ENCODE measurements at places on chromosomes 6 and 20.

GRCh38 chr6:100726666-100727065 lies 154.5 kb downstream of the ASCC3 start:
- DNase-seq: no peak

- DNase-seq: no peak
Measured at GRCh38 chr6:43097098-43097489, 21.0 kb downstream of the PTK7 start.

- no peak for DNase-seq
Measured at GRCh38 chr20:1424336-1424735, 31.5 kb upstream of the FKBP1A start.

DNA sequence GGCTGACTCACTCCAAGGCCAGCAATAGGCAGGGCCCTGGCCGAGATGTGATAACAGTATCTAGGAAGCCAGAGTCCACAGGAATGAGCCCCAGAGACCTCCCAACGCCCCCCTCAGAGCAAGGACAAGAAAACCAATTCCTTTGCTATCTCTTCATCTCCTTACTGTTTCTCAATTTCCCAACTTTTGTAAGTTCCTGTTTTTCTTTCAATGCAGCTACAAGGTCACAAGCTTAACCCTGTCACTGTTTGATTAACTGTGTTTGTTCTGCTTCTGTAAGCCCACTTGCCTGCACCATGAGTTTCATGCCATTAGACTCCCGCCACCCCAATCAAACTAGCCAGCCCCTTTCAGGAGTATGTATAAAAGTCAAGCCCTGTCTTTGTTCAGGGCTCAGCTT lies 3.5 kb downstream of the FKBP1C start:
- DNase-seq: no peak

- no peak for DNase-seq
Measured at GRCh38 chr20:61840779-61841455, 224.8 kb downstream of the TAF4 start.

GRCh38 chr6:155418017-155418761 lies 37.5 kb downstream of the NOX3 start:
- DNase-seq: peak; percentile 43

DNA sequence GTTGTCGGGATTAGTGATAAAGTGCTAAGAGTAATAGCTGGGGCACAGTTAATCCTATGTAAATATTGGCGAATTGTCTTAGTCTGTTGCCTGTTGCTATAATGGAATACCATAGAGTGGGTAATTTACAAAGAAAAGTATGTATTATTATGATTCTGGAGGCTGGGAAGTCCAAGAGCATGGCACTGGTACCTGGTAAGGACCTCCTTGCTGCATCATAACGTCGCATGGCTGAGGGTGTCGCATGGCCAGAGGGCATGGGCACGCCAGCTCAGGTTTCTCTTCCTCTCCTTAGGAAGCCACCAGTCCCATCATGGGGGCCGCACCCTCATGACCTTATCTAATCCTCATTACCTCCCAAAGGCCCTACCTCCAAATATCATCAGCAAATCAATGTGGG lies 29.7 kb downstream of the IRF4 start:
- DNase-seq: no peak

GRCh38 chr20:59821201-59821600 lies 112.2 kb downstream of the SYCP2 start:
- DNase-seq: no peak

DNA sequence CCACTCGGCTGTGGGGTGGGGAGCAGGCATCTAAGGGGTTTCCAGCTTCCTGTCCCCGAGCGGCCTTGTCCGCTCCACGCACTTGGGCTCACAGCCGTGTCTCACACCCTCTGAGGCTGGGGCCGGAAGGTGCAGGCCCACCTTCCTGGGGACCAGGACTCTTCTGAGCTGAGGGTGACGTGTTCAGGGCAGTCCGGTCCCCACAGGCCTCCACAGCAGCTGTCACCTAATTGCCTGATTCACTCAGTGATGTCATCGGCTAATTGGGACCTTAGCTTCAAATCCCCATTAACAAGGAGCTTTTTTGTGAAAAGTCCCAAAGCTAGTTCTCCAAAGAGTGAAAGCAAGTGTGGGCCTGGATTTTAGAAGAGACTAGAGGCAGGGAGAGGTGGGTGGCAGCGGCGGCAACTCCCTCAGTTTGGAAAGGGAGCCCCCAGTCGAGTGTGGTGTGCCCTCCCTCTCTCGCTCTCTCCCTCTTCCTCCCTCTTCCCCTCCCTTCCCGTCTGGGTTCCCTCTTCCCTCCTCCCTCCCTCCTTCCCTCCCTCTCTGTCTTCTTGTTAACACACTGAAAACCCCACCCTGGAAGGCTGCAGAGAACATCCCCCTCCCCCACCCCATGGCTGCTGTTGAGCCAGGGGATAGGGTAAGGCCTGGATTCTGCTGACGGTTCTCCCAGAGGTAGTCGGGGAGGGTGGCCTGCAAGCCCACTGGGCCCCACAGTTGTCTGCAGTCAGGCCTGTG lies 39.0 kb downstream of the MYT1 start:
- DNase-seq: no peak

GRCh38 chr6:90086517-90086916 lies 192.2 kb downstream of the GJA10 start:
- DNase-seq: no peak

DNA sequence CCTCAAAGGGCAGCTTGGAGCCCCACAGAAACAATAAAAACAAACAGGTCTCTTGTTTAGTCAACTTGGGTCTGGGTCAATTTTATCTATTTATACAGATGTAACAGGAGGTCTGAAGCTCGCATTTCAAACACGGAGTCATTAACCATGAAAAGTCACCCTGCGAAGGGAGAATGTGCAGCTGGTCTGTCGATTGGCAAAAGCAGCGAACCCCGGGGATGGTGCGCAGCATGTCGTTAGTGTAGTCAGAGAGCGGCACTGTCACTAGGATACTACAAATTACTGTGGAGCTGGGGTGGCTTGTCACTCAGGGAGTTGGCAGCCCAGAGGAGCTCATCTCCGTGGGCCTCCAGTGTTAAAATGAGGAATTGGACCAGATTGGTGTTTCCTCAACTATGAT lies 190.4 kb upstream of the ARG1 start:
- no peak for DNase-seq

- DNase-seq: no peak
Measured at GRCh38 chr6:151044465-151045441, 179.3 kb downstream of the MTHFD1L start.

DNA sequence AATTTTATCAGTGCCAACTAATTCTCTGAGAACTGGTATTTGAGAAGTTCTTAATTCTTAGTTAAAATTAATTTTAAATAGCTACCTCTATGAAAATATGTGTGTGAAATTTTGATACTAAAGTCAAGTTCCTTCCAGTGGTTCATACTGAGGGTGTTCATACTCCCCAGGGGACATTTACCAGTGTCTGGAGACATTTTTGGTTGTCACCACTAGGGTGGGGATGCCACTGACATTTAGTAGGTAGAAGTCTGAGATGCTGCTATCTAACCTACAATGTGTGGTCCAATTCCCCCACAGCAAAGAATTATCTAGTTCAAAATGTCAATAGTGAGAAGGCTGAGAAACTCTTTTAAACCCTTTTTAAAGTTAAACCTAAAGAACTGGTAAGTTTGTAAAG lies 463.8 kb downstream of the ADGRB3 start:
- DNase-seq: no peak

GRCh38 chr6:166608774-166609173 lies 18.3 kb downstream of the RPS6KA2 start:
- no peak for DNase-seq

DNA sequence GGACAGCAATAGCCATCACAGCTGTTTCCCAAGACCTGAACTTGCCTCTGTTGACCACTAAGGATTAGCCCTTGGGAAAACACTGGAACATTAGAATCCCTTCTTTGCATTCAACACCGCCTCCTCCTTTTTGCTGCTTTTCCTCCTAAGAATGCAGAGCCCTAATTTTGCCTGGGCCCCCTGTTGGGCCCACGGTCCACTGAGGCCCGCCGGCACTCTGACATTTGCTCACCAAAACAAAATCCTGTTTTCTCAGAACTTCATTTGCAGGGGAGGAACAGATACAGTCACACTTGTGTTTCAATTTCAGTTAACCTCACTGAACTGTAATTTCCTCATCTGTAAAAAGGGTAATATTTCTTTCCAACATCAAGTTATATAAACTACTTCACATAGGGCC lies 116.0 kb upstream of the JARID2 start:
- no peak for DNase-seq

DNA sequence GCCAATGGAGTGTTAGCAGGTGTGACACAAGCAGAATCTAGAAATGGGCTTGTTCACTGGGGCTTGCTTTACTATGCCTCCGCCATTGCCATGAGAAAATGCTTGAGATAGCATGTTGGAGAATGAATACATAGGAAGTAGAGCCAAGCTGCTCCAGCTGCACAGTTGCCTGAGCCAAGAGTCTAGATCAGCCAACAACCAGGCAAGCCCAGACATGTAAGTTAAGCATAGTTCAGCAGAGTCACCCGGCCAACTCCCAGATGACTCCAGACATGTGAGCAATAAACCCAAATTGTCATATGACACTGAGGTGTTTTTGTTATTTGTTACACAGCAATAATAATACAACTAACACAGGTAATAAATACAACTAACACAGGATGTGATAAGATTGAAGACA lies 167.9 kb downstream of the HAO1 start:
- no peak for DNase-seq

DNA sequence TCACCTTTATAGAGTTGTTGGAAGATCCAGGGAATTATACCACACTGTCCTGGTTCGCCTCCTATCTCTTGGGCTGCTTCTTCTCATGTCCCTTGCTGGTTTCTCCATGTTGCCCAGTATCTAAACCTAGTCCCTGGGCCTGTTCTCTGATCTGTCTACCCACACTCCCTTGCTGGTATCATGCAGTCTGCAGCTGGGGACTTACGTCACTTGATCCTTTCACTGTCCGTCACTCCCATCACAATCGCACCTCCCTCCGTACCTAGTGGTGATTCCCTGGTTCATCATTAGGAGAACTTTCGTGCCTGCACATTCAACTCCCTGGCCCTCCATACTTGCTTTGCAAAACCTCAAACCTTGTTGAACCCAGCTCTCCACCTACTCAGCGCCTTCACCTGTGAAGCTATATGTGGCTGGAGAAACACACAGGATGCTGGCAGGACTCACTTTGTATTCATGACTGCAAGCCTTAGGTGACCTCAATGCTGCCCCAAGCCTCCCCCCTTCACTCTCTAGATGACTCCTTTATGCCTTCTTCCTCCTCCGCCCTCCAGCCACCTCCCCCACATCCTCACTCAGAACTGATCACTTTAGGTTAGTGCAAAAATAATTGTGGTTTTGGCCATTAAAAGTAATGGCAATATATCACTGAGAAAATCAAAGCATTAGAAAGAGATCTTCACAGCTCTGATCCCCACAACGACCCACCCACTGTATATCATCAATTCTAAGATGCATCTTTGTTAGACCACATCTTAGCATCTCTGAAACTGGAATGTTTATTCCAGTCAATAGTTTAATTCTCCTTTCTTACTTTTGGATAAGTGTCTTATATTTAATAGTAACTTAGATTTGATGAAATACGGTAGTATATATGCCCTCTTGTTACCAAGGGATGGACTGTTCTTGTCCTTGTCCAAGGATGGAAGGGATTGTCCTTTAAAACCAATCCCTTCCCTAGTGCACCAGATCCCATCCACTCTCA lies 26.4 kb downstream of the GDAP1L1 start:
- no peak for DNase-seq

DNA sequence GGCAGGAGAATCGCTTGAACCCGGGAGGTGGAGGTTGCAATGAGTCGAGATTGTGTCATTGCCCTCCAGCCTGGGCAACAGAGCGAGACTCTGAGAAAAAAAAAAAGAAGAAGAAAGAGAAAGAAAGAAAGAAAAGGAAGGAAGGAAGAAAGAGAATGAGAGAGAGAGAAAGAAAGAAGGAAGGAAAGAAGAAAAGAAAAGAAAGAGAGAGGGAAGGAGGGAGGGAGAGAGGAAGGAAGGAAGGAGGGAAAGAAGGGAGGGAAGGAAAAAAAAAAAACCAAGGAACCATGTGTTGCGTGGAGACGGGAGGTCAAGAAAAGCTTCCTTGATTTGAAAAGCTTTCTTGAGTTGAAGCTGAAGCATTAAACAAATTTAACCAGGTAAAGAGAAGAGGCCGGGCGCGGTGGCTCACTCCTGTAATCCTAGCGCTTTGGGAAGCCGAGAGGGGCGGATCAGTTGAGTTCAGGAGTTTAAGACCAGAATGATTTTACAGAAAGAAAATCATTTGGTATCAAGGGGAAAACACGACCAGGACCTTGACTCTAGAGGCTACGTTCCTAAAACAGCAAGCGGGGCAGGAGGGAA lies 90.5 kb upstream of the PRSS16 start:
- DNase-seq: no peak

- DNase-seq: no peak
Measured at GRCh38 chr6:133062696-133063306, 178.4 kb upstream of the EYA4 start.

DNA sequence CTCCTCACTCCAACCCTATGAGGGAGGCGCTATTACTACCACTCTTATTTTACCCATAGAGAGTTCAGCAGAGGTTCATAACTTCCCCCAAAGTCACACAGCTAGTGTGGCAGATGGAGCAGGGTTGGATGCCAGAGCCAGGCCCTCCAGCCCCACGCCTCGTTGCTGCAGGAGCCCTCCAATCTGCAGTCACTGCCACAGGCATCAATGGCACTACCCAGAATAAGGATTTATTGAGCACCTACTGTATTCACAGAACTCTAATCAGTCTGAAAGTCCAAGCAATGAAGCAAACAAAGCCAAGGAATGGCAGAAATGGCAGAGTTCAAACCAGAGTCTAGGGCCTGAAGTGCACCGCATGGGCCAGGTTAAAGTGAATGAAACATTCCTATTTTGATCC lies 144.9 kb downstream of the LPA start:
- DNase-seq: no peak

DNA sequence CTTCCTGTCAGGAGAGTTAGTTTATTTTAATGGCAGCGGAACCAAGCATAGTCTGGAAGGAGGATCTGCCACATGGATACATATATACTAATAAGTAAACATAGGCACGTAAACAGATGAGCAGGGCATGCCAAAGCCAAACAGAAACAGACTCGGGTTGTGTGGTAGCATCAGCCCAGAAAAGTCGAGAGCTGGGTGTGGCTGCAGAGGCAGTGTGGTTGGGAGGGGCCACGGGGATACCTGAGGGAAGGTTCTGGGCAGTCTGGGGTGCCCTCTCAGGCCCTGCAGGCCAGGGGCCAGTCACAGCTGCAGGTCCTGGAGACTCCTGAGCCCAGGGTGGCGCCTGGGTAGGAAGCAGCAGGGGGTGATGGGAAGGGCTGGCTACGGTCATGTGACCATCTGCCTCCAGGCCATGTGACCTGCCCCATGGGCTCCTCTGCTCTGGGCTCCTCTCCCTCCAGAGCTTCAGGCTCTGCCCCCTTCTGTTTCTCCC lies 42.8 kb upstream of the MRPS10 start:
- no peak for DNase-seq

GRCh38 chr20:47998736-47999135 lies 213.5 kb upstream of the SULF2 start:
- DNase-seq: no peak

- no peak for DNase-seq
Measured at GRCh38 chr6:121971931-121972335, 427.5 kb upstream of the HSF2 start.

DNA sequence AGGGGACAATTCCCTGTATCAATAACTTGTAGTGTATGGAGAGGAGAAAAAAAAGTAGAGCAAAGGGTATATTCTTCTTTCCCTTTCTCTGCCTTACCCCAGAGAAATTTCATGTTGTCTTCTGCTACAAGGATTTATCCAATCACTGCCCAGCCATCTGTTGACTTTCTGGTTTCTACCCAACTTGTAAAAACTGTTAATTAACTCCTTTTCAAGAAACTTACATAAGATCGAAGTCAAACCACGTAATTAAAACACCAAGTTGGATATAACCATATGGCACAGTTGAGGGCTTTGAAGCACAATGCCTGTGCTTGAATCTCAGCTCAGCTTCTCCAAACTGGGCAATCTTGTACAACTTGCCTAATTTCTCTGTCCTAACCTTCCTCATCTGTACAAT lies 99.5 kb downstream of the MAN1A1 start:
- no peak for DNase-seq
